ENCODE measurements at places on chromosomes 12 and 14.

DNA sequence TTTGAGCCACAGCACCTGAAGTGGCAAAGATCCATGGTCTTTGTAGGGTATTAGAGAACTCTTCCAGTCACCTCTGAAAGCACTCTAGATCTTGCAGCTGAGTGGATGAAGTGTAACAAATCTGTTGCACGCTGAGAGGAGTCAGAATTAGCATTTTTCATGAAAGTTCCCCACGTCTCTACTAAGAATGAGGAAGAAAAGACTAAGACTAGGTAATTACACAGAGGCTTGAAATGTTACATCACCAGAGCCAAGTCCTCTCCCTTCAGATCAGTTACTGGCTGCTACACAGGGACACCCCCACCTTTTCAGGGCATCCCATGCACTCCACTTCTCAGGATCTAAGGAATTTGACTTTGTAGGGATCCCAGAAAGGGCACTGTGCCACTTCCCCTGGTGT is 98.6 kb upstream of the FKBP4 start:
- no peak for DNase-seq

GRCh38 chr14:91857614-91858013 is 9.7 kb downstream of the TC2N start:
- DNase-seq = no peak

DNA sequence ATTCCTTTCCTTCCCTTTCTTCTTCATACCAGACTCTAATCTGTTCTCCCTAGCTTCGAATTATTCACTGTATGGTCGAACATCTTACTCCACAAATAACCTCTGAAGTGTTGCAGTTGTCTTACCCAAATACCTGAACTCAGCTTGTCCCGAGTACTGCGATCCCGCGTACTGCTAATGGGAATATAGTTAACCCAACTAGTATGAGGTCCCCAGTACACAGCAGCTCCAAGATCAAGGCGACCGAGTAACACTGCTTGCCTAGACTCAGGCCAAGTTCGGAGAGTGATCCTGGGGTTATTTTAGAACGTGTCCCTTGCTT is 462 bp upstream of the ETNK1 start:
- peak; percentile 45 for DNase-seq

DNA sequence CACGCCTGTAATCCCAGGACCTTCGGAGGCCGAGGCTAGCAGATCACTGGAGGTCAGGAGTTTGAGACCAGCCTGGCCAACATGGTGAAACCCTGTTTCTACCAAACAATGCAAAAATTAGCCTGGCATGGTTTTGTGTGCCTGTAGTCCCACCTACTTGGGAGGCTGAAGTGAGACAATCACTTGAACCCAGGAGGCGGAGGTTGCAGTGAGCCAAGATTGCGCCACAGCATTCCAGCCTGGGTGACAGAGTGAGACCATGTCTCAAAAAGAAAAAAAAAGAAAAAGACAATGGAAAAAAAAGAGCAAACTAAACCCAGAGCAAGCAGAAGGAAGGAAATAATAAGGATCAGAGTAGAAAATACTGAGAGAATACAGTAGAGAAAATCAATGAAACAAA is 5.4 kb downstream of the CHURC1 start:
- no peak for DNase-seq

DNA sequence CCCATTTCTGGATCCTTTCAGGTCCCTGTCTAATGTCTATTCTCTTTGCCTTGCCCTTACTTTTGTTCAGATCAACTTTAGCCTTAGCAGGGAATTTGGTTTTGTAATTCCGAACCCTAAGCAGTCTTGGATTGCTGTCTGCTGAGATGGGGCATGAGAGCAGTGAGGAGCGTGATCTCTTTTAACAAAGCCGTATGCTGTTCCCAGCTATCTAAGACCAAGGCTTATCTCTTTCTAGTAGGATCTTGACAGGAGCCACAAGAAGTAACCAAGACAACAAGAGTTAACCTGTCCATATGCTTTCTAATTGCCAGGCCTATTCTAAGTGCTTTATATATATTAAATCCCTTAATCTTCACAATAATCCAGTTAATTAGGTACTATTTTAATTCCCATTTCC is 4.5 kb upstream of the DHRS7 start:
- DNase-seq = no peak

DNA sequence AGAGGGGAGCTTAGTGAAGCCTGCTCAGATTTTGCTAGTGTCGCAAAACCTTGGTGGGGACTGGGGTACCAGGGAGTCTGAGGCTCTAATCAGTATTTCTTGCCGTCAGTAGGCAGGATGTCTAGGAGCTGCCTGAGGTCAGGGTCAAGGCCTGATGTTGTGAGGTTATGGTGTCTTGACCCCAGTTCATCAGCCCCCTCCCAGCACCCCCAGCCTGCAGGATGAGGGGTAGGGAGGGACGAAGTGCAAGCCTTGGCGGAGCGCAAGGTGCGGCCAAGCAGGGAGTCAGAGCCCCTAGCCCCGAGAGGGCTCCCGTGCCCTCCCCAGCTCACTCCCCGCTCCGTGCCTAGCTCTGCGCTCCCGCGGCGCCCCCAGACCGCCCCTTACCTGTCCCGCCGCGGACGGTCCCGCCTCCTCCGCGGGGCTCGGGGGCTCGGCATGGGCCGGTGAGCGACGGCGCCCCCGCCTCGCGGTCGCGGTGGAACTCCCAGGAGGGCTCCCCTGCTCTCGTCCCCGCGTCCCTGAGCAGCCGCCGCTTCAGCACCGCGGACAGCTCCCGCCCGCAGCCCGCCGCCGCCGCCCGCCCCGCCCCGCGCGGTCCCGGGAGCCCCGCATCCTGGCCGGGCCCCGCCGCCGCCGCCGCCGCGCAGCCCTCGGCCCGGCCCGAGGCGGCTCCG is 347 bp downstream of the SYNDIG1L start:
- no peak for DNase-seq

GRCh38 chr12:108657130-108657745 is 23.5 kb upstream of the SELPLG start:
- DNase-seq = no peak

GRCh38 chr14:21846227-21846885 is 172.7 kb upstream of the OR4E1 start:
- DNase-seq = no peak

- no peak for DNase-seq
Observed at GRCh38 chr12:11433664-11434063, 38.3 kb upstream of the PRB2 start.

DNA sequence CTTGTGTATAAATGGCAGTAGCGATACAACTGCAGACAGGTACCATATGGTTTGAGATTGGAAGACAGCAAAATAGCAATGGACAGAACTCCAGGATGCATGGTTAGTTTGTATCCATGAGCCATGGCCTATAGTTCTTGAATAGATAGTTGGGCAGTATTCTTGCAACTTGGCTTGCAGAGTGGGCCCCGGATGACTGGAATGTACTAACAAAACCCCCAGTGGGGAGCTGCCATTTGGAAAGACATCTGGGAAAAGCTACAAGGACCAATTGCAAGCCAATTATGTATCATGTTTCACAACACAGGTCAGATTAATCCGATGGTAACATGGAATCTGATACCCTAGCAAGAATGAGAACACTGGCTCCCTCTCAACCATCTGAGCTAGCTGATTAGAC is 279.6 kb downstream of the RERGL start:
- DNase-seq = no peak

GRCh38 chr14:21093769-21094681 is 4.4 kb downstream of the ZNF219 start:
- DNase-seq = peak; percentile 85

DNA sequence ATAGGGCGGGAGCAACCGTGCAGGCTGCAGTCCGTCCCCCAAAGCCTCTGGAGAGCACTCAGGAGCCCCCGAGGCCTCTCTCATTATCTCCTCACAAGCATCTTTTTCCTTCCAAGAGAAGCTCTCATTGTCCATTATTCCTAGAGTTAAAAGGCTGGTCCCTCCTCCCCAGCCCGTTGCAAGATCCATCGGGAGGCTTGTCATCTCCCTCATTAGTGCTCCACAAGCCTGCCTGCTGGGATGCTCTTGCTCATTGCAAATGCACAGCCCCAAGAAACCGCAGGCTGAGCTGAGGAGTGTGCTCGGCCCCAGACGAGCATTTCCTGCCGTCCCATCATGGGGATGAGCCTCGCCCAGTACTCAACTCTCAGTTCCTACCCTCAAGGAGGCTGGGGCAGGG is 23.3 kb downstream of the NUAK1 start:
- no peak for DNase-seq

- DNase-seq = no peak
Observed at GRCh38 chr12:95857799-95858198, 953 bp upstream of the SNRPF start.

DNA sequence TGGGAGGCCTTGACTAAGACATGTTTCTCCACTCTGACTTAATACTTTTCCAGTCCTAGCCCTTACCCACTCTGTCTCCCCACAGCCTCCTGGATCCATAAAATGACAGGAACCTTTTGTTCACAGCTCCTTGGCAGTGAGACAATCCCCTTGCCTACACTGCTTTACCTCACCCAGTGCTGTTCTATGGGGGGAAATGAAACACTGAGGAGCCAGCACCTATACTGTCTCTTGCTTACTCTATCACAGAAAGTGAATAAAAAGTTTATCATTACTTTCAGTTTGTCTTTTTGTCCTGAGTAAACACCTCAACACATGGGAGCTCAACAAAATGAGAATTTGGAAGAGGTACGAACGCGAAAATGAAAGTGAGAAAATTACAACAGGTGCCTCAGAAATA is 127.2 kb upstream of the DAAM1 start:
- no peak for DNase-seq

DNA sequence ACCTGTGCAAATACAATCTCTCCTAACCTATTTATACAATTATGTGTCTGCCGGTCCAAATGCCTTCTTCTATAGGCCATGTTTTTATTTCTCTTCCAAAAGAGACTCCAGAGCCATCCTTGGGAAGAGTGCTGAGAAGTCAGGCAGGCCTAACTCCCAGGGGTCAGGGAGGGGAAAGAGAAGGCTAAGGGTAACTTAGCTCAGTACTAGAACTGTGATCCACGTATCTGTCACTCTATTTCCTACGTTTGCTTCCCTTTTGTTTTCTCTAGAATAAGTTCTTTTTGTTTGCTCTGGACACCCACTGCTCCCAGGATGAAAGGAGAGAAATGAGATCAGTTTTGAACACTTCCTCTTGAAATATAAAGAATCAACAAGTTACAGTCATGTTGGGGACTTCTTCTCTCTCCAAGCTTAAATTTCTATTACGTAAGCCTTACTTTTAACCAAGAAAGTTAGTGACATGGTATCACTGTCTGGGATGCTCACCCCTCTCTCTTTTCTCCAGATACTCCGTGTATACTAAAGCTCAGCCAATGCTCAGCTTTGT is 79.2 kb downstream of the DAD1 start:
- DNase-seq = no peak

DNA sequence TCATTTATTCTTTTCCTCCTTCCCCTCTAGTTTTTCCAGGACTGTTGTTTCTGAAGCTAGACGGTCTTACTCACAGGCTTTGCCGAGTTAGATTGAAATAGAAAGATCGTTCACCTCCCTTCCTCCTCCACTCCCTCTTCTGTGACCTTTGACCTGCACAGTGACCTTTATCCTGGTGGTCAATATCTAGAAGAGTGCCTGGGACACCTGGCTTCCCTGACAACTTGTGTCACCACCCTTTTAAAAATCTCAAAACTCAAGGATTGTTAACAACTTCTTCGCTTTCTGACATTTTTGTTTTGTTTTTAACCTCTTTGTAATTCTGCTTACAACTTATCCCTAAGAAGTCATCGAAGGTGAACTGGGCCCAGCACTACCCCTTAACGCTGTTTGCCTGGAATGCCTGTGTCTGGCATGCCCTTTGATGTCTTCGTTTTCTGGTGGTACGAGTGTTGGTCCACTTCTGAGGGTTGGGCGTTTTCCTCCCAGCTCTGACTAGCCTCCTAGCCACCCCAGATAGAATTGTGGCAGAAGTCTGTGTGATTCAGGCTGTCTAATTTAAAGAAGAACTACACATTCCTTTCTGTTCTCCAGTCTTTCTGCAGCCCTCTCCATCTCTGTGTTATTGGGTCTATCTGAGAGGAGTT is 2.8 kb upstream of the KRT75 start:
- DNase-seq = no peak

DNA sequence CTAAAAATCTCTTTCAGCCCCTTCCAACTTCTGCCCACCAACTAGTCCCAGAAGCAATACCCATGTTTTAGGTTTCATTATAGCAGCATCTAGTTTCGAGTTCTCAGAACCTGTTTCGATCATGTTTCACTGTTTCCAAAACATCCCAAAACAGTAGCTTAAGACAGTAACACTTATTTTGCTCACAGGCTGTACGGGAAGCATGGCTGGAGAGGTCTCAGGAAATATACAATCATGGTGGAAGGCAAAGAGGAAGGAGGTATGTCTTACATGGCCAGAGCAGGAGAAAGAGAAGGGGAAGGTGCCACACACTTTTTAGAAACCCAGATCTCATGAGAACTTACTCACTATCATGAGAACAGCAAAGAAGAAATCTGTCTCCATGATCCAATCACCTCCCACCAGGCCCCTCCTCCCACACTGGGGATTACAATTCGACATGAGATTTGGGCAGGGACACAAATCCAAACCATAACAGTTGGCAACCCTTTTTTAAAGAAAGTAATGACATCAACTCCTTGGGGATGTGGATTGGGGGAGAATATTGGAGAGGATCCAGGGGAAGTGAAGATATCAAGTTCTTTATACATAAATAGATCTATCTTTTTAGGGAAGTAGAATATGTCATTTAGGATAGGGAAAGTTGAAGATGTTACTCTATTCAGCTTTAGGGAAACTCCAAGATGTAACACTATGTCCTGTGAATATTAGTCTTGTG is 269.9 kb upstream of the PLEKHG7 start:
- no peak for DNase-seq

- DNase-seq = no peak
Observed at GRCh38 chr12:47318963-47319362, 239.2 kb upstream of the AMIGO2 start.

DNA sequence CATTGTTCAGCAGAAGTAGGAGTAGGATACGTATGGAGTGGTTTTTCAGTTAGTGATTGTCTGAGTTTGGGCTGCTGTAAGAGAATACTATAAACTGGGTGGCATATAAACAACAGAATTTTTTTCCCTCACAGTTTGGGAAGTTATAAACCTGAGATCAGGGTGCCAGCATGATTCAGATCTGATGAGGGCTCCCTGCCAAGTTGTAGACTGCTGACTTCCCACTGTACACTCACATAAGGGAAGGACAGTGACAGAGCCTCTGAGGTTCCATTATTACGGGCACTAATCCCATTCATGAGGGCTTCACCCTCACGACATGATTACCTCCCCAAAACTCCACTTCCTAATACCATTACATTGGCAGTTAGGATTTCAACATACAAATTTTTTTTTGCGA is 50.7 kb downstream of the ACSM4 start:
- no peak for DNase-seq

DNA sequence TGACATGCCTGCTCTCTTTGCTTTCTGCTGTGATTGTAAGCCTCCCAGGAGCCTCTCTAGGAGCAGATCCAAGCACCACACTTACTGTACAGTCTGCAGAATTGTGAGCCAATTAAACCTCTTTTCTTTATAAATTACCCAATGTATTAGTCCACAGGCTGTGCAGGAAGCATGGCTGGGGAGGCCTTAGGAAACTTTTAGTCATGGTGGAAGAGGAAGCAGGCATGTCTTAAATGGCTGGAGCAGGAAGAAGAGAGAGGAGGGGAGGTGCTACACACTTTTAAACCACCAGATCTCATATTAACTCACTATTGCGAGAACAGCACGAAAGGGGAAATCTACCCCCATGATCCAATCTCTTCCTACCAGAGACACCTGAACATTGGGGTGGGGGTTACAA is 108.9 kb downstream of the DERA start:
- no peak for DNase-seq
